ENCODE measurements at places on chromosomes 5 and 9.

DNA sequence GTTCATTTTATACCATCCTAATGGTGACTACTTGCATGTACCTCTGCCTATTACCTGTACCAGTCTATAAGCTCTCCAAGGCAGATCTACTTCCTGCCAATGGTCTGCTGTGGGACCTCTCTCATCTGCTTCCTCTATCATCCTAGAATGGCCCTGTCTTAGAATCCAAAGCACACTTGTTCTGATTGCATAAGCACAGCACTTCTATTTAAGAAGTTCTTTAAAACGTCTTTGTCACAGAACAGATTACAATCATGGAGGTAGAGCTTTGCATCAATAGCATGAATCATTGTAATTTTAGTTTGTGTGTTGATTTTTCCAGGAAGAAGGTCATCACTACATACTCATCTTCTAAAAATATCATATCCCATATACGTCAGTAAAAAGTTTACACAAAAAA is 131.8 kb upstream of the ACOT12 start:
- DNase-seq = no peak

- no peak for DNase-seq
Observed at GRCh38 chr9:27473111-27473529, 51.0 kb upstream of the IFNK start.

DNA sequence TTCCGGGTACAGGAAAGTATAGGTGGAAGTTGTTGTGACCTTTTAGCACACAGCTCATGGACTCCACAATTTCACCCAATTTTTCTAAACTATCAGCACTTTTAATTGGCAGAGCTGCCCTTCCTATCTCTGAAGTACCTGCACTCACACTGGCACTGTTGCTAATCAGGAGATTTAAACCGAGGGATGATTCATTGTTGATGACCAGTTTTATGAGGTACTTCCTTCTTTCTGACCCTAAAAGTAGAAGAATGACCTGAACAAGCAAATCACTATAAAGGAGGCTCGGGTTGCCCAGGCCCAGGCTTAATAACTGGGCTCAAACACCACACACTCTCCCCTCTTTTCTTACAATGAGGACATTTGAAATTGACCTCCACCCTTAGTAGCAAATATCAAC is 105.9 kb downstream of the KCNN2 start:
- no peak for DNase-seq

DNA sequence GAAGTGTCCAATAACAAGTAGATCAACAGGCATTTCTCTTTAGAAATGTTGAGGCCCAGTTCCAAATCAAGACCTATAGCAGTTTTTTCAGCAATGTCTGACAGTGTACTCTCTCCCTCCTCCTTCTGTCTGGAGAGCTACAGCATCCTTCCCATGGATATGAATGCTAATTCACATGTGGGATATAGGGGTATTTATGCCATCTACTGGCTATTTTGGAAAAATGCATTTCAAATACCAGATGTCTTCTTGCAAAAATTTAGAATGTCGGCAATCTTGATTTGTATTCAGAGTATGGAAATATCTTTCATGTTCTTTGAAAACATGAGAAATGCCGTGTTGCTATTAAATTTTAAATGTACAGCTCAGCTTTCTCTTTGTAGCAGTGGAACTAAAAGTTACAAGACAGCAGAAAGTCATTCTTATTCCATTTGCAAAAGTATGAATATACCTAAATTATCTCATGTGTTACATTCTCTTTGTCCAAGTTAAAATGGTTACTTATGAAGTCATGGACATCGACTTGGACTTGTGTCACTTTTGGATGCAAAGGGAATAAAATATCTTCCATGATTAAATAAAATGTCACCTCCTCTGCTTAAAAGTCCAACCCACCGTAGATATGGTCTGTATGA is 647.8 kb downstream of the TAF11L14 start:
- DNase-seq = peak; percentile 10

- DNase-seq = no peak
Observed at GRCh38 chr5:174328631-174329299, 283.3 kb downstream of the NSG2 start.

DNA sequence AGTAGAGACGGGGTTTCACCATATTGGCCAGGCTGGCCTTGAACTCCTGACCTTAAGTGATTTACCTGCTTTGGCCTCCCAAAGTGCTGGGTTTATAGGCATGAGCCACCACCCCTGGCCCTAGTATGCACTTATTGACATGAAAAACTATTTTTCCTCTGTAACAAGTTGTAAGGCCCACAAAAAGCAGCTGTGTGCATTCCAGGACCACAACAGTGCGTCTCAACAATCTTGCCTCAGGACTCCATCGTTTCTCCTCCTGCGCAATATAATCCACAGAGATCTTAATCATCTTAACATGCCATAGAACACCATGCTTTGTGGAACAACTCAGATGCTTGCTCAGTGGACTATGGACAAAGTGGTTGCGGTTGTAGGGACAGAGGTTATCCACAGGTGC is 10.2 kb downstream of the OR2V1 start:
- no peak for DNase-seq

DNA sequence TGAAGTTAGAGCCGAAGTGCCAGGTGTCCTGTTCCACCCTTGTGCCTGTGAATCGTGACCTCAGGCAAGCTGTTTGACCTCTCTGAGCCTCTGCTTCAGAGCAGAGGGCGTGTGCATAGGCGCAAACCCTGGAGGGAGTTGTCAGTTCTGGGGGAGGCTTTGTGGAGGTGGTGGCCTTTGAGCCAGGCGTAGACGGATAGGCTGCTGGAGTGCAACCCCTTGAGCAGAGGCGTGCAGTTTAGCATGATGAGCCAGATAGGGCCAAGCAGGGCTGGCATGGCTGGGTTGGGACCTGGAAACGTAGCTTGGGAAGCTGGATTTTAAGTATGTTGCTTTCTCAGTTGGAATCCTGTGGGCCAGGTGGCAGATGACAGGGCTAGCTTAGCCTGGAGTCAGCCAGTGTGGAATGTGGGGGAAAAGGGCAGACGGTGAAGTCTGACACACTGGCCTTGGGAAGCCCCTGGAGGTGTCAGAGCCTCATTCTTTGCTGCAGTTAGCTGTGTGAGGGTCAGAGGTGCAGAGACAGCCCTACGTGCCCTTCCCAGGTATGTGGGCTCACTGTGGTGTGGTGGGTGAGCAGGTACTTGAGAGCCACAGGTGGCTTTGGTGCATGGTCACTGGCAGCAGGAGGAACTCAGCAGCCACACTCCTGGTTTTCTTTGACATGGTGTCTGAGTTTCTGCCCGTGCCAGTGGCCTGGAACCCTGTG is 93.4 kb downstream of the DAB2IP start:
- no peak for DNase-seq

GRCh38 chr9:10251490-10251889 is 361.3 kb downstream of the PTPRD start:
- no peak for DNase-seq

DNA sequence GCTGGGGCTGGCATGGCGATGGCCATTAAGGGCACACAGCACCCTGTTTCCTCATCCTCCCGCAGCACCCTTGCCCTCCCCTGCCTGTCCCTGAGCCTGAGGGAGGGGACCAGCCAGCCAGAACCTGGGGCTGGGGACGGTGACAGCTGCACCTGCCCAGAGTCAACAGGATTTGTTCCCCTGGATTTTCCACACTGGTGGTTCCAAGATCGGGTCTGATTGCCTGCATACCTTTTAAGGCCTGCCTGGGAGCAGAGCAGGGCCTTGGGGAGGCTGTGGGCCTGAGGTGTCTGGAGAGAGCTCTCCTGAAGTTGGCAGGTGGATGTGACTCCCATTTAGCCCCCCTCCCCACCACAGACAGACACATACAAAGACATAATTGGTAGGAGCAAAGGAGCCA is 61.0 kb upstream of the C5orf58 start:
- no peak for DNase-seq

DNA sequence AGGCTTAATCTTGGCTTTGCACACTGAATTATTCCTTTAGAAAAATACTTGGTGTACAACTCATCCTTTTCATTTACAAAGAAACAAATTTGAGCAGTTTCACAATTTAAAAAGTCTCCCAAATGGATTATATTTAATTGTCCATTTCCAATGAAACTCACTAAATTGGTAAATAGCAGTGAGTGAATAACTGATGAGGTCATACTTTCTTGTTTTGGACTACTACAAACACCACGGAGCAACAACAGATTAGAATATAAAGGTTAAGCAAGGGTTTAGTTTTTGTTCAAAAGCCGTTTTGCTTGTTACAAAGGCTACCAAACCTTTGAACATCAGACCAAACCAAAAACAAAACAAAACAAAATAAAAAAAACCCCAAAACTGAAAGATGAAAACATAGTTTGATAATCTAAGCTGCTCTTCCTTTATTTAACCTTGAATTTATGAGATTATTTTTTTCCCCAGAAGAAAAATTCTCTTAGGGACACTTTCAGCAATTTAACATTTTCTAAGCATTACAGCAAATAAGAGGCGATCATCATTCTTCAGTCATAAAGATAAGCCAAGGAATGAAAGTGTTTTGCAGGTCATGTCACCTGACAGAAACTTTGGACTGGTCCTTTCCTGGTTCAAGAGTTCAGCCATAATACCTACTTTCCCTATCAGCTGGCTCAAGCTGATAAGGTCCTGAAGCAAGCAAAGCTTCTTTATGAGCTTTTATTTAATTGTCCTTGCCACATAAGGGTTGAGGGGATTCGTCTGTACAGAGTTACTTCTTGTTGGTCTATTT is 99.7 kb upstream of the CDKN2B start:
- no peak for DNase-seq

All from H7 (cell line).